ENCODE measurements at places on chromosomes 1 and 21.
A peak's percentile ranks its signal among the peaks of the same experiment; 100 is the strongest.

DNA sequence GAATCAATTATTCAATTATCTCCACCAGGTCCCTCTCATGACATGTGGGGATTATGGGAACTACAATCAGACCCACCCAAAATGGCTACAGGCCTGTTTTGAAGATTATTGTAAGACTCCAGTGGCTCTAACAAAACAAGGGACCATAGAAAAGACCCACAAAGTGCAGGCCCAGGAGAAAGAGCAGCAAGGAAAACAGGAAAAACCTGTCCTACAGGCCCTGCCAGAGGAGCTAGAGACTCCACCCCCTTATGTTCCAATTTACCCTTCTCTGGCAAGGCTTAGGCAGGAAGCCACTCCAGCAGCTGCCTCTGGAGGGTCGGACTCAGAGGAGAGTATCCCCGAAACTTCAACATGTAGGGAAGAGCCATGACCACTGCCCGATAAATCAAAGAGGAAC is 96.5 kb downstream of the LIPI start:
- DNase-seq, result no peak

DNA sequence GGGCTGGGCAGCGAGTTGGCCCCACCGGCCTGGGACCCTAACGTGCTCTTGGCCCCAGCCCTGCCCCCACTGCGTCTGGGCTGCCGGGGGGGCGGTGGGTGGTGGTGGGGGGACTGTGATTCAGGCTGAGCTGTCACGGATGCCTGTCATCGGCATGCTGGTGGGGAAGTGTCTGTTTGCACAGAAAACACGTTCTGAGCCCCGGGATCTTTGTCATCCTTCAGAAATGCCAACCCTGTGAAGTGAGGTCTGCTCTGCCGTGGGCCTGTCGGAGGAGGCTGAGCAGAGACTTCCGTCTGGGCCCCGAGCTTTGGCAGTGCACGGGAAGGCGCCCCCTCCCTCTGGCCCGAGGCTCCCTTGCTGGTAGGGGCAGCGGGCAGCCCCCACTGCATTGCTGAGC is 24.3 kb upstream of the PLCH2 start:
- DNase-seq, result no peak

DNA sequence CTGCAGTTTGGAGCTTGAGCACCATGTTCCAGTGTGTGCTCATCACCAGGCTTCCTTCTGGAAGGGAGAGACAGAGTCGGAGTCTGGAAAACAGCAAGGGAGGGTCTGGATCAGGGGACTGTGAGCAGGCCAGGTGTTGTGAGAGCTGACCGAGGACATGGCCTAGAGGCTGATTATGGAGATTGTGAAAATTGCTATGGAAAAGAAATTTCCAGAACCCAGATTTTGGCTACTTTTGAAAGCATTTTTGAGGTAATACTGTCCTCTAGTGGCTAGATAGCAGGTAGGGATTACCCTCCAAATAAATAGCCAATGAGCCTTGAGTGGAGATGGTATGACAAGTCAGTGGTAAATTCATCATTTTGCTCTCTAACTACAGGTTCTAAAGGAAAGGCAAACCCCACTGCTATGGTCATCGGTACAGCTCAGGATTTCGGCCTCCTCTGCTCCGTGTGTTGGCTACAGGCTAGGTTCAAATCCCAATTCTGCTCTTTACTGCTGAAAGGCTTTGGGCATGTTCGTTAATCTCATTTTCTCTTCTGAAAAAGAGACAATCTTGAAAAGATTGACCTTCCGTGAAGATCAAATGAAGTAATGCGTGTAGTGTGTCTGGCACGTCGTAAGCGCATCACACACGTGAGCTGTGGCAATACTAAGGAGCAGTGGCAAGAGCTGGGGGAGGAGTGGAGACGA is 1.0 kb upstream of the HAO2 start:
- DNase-seq, result no peak

GRCh38 chr1:3650248-3651025 is 534 bp upstream of the WRAP73 start:
- no peak for DNase-seq

GRCh38 chr1:27356619-27357280 is 10.0 kb downstream of the MAP3K6 start:
- DNase-seq, result peak; percentile 46

GRCh38 chr1:3691421-3692204 is 39.3 kb downstream of the TP73 start:
- DNase-seq, result no peak

GRCh38 chr1:1250786-1251284 is 4.3 kb upstream of the C1QTNF12 start:
- peak; percentile 82 for DNase-seq

- DNase-seq, result no peak
Measured at GRCh38 chr1:6134206-6134605, 45.9 kb downstream of the CHD5 start.

GRCh38 chr1:240126821-240127220 is 35.1 kb downstream of the FMN2 start:
- no peak for DNase-seq

- no peak for DNase-seq
Measured at GRCh38 chr1:52769346-52770033, 43.2 kb downstream of the ZYG11B start.

- no peak for DNase-seq
Measured at GRCh38 chr1:161282991-161283390, 24.4 kb downstream of the PCP4L1 start.

DNA sequence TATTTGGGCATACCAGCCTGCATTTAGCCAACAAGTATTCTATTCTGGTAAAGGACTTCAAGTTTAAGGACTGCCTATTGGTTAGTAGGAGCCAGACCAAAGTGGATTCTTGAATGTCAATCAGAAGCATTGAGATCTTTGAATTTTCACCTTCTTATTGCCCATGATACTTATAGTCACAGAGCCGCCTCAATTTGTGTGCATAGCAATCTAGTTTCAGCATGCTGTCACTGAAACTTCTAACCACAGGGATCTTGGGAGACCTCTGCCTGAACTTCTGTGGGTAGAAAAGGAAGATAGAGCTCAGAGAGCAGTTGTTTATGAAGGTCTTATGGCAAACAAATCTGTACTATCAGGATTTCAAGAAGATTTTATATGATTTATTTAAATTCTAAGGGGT is 501.4 kb upstream of the USP24 start:
- DNase-seq, result no peak

GRCh38 chr1:37125295-37125694 is 91.0 kb upstream of the GRIK3 start:
- DNase-seq, result no peak

DNA sequence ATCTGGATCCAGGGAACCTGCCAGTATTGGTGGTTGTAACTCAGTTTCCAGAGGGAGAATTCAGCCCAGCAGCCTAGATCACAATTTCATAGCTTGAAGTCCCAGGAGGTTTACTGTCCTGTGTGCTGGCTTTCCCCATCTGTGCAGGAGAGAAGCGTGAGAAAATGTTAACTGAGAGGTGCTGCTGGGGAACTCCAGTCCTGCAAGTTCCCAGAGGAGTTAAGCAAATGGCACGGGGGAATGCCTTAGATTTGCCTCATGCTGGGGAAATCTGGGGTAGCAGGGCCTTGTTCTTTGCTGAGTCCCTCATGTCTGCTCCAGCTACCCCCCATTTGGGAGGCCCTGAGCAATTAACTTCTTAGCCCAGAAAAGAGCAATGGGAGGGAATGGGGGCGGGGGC is 25.1 kb upstream of the SLAMF6 start:
- DNase-seq, result no peak

DNA sequence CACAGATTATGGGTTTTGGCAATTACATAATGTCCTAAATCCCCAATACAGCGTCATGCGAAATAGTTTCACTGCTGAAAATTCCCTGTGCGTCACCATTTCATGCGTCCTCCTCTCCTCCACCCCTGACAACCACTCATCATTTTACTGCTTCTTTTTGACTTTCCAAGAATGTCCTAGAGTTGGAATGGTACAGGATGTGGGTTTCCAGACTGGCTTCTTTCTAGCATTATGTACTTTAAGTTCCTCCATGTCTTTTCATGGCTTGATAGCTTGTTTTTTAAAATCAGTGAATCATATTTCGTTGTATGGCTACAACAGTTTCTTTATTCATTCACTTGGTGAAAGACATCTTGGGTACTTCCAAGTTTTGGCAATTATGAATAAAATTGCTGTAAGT is 7.4 kb downstream of the NBPF3 start:
- DNase-seq, result no peak

GRCh38 chr1:191869790-191870312 is 288.4 kb upstream of the RGS18 start:
- DNase-seq, result no peak
